ENCODE measurements at places on chromosomes 5 and 9.

GRCh38 chr5:29089591-29090130, 2051.3 kb upstream of the CDH9 start:
- DNase-seq: no peak

DNA sequence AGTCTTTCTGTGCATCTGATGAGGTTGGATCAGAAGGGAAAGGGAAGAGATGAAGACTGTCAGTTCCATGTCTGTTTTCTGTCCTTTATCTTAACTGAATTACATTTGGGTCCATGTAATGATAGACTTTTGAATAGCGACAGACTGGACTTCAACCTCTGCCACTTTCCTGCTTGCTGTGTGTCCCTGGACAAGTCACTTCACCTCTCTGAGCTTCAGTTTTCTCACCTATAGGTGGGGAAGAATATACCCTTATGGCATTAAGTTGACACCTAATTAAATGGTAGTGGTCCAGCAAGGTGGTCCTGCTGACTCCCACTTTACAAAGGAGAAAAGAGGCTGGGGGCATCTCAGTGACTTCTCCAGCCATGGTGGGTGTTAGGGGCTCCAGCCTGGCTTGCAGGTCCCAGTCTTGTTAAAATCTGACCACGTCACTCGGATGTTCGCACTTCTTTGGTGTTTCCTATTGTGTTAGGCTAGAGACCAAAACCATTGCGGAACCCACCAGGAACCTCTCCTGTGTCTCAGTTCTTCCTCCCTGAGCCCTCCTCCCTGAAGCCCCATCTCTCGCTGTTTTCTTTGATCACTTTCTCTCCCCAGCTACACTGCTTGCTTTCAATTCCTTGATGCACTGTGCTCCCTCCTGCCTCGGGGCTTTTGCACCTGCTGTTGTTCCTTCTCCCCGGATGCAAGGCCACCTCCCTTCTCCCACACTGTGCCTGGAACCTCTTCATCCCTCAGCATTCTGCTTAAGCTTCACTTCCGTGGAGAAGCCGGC, 256.5 kb downstream of the NSG2 start:
- DNase-seq: no peak

- DNase-seq: no peak
Observed at GRCh38 chr5:77300451-77300850, 90.0 kb downstream of the PDE8B start.

- DNase-seq: no peak
Observed at GRCh38 chr9:93606187-93606586, 29.8 kb downstream of the PHF2 start.

DNA sequence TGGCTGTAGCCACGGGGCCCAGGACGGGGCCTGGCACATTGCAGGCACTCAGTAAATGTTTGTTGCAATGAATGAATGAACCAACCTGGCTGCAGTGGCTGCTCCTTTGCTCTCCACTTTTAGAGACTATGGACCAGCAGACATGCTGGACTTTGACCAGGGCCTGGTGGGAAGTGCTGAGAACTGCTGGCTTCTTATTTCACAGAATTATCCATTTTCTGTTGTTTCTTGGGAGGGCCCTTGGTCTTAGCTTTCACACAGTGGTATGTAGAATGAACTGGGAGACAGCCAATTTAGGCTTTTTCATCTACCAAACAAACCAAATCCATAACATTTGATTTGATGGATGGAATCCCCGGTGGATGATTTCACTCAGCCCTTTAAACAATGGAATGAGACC, 78.0 kb upstream of the LHFPL2 start:
- no peak for DNase-seq

- DNase-seq: no peak
Observed at GRCh38 chr5:156824241-156824640, 25.9 kb upstream of the PPP1R2B start.

- DNase-seq: no peak
Observed at GRCh38 chr9:89440951-89441654, 56.8 kb downstream of the SEMA4D start.

- DNase-seq: no peak
Observed at GRCh38 chr5:167575330-167575729, 716.1 kb upstream of the WWC1 start.

Measured in DMS79 treated with DMSO at 0.1 percent for 48 hours (cell line).